ENCODE measurements at places on chromosomes 12 and 14. TPM values are rescaled to one million over a fixed set of nuclear protein-coding genes. Genes with fewer than 3 reads are reported as not detected.

The MTA1 gene
- 138 TPM for total RNA-seq

The POTEM gene
- total RNA-seq, result not detected

The CD69 gene
- total RNA-seq, result 106 TPM

The ARHGDIB gene
- 1,194 TPM for total RNA-seq

The PRICKLE1 gene
- total RNA-seq, result 0.15 TPM
